A549 treated with DMSO at 1 μM for 4 hours (cell line): ENCODE measurements at places on chromosomes 12 and 14. TPM values are rescaled to one million over a fixed set of nuclear protein-coding genes. Genes with fewer than 3 reads are reported as not detected.

The IFI27L1 gene
- total RNA-seq: 18.5 to 21.8 TPM (median 19.0 TPM) in 5 replicates

The MMP17 gene
- 10.6 to 15.8 TPM (median 12.6 TPM) in 5 replicates for total RNA-seq

The SIX4 gene
- total RNA-seq: 2.5 to 4.6 TPM (median 3.9 TPM) in 5 replicates

The KLRC4 gene
- not detected in 5 replicates for total RNA-seq

The SLC6A15 gene
- total RNA-seq: 2.4 to 5.3 TPM (median 3.5 TPM) in 5 replicates

The RNASE7 gene
- not detected in 5 replicates for total RNA-seq

The VRTN gene
- not detected in 5 replicates for total RNA-seq

The KLRB1 gene
- not detected in 5 replicates for total RNA-seq

The POLE2 gene
- total RNA-seq: 12.4 to 15.2 TPM (median 14.3 TPM) in 5 replicates
